Activated naive CD4-positive, alpha-beta T cell treated with anti-CD3 and anti-CD28 coated beads for 36 hours (primary cell): ENCODE measurements at places on chromosomes 5 and 9. TPM values are rescaled to one million over a fixed set of nuclear protein-coding genes. Genes with fewer than 3 reads are reported as not detected.

- no peak overlapping the region for H3K27ac ChIP-seq
- no peak overlapping the region for H3K4me3 ChIP-seq
- H3K27me3 ChIP-seq, result peaks cover 4% of the 10 kb centered on the region
- H3K36me3 ChIP-seq, result no peaks in the 10 kb centered on the region
- H3K4me1 ChIP-seq, result no peaks in the 10 kb centered on the region
These were observed 375.3 kb upstream of the DAB2 start for GRCh38 chr5:39800042-39800601.

PCDHB16 gene
- not detected for total RNA-seq

TRIO gene
- 3.6 TPM for total RNA-seq

- H3K27me3 ChIP-seq, result no peaks in the 10 kb centered on the region
- H3K27ac ChIP-seq, result no peak overlapping the region
- no peaks in the 10 kb centered on the region for H3K4me1 ChIP-seq
These were observed 271.9 kb upstream of the ADAMTS16 start for GRCh38 chr5:4868140-4868735.

- H3K27me3 ChIP-seq, result peaks cover 9% of the 10 kb centered on the region
- H3K27ac ChIP-seq, result no peak overlapping the region
- H3K4me1 ChIP-seq, result no peaks in the 10 kb centered on the region
- no peaks in the 10 kb centered on the region for H3K36me3 ChIP-seq
These were observed 82.4 kb upstream of the SPATA31C2 start for GRCh38 chr9:88220652-88221051.

DNA sequence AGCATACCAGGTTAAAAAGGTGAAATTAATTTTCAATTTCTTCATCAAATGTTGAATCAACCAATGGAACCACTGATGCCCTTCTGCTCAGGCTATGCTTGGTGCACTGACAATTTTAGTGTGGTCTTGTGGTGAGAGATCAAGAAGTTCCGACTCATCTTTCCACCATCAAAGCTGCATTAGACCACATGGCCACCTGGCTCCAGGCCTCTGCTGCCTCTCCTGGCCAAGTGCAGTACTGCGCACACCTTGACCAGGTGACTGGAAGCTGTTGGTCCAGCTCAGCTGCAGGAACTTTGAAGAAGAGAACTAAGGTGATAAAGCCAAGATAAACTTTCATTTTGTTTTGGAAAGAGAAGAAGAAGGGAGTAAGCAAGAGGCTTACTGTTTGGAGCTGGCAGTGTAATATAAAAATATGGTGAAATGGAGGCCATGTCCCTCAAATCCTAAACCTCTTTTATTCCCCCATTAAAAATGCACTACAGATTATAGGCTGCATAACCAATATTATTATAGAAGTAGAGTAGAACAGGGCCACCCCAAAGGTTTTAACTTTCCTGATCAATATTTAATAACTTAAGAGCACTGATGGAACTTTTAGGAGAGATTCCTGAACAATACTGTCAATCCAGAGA, 315.5 kb upstream of the C9orf72 start:
- no peak overlapping the region for H3K4me3 ChIP-seq
- no peak overlapping the region for H3K27ac ChIP-seq

DNA sequence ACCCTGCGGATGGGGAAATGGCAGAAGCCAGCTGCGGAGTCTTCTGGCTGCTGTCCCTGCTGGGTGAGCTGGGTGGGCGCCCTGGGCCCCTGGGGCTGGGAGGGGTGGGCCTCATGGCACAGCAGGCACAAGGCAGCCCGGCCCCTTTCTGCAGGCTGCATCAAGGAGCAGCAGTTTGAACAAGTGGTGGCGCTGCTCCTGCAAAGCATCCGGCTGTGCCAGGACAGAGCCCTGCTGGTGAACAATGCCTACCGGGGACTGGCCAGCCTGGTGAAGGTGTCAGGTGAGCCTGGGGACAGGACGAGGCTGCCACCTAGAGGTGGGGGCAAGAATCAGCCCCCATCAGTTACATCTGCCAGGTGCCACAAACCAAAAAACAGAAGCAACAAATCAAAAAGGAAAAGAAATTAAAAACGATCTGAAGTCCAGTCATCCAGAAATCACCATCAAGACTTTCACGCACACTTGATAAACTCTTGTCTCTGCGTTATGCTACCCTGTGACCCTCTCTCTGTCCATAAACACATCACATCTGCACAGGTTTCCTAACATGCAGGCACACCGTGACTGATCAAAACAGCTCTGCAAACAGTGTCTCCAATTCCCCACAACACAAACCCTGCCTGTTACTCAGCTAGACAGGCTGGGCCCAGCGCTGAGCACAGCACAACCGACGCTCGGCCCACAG, 13.9 kb downstream of the REXO4 start:
- no peak overlapping the region for H3K4me3 ChIP-seq
- peaks cover 10% of the 10 kb centered on the region for H3K4me1 ChIP-seq
- peak; percentile 75 for DNase-seq
- no peaks in the 10 kb centered on the region for H3K27me3 ChIP-seq
- H3K27ac ChIP-seq, result peak overlapping the region; percentile 21

DNA sequence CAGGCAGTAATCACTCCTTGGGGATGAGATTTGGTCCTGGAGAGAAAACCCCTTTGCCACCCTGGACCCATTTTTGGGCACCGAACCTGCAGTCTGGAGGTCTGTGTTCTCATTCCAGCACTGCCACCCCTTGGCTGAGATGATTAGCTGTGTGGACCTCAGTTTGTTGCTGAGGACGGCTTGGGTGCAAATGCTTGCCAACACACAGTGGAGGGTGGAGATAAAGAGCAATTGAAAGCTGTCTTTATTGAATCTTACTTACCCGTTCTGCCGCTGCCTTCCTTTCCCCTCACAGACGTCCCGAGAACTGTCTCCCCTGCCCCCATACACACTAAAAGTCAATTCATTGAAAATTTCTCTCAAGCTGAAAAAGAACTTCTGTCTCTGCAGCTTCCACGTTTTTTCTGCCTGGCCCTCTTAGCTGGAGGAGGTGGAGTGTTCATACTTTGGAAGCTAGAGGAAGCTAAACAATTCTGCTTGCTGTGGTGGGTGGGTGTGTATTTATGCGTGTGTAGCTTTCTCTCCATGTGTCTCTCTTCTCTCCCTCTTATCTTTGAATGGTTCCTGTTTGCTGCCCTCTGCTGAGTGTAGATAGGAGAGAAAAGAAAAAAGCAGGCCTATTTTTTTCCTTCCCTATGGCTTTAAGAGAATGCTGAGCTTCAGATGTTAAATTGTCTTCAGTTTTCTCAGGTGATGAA, 6.6 kb downstream of the GALNT10 start:
- H3K36me3 ChIP-seq, result peaks cover 34% of the 10 kb centered on the region
- H3K4me3 ChIP-seq, result no peak overlapping the region
- no peaks in the 10 kb centered on the region for H3K27me3 ChIP-seq
- H3K27ac ChIP-seq, result peak overlapping the region; percentile 86
- H3K4me1 ChIP-seq, result peaks cover 67% of the 10 kb centered on the region

- H3K27ac ChIP-seq, result no peak overlapping the region
- no peaks in the 10 kb centered on the region for H3K4me1 ChIP-seq
These were observed 196.6 kb downstream of the PAPPA start for GRCh38 chr9:116350213-116350612.

- DNase-seq, result no peak
- no peak overlapping the region for H3K4me3 ChIP-seq
- H3K36me3 ChIP-seq, result peaks cover 33% of the 10 kb centered on the region
- H3K27ac ChIP-seq, result no peak overlapping the region
- no peaks in the 10 kb centered on the region for H3K27me3 ChIP-seq
- peaks cover 5% of the 10 kb centered on the region for H3K4me1 ChIP-seq
These were observed 69.7 kb downstream of the ABCA1 start for GRCh38 chr9:104858271-104858670.

GRCh38 chr5:72167804-72168203, 60.5 kb downstream of the MAP1B start:
- peaks cover 6% of the 10 kb centered on the region for H3K4me1 ChIP-seq
- H3K27ac ChIP-seq, result no peak overlapping the region
- H3K27me3 ChIP-seq, result peaks cover 21% of the 10 kb centered on the region
- H3K4me3 ChIP-seq, result no peak overlapping the region

DNA sequence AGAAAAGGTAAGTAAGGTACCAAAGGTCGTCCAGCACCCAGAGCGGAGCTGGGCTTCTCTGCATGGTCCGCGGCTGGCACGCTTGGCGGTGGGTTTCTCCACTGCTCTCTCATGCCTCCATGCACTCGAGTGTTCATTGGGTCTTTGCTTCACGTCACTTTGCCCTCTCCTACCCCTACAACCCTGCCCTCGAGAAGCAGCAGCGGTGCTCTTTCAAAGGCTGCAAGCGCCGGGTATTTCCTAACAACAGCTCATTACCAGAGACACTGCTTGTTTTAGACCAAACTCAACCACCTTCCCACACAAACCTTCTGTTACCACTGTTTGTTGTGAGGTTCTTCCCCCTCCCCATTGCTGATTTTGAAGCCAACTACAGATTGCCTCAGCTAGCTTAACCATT, 21.5 kb upstream of the ZBTB34 start:
- H3K27ac ChIP-seq, result no peak overlapping the region
- H3K27me3 ChIP-seq, result no peaks in the 10 kb centered on the region
- no peak for DNase-seq
- H3K36me3 ChIP-seq, result peaks cover 12% of the 10 kb centered on the region
- peaks cover 21% of the 10 kb centered on the region for H3K4me1 ChIP-seq
- H3K4me3 ChIP-seq, result no peak overlapping the region

ARHGEF37 gene
- 2.0 TPM for total RNA-seq

PTGES gene
- total RNA-seq, result 0.31 TPM

DNA sequence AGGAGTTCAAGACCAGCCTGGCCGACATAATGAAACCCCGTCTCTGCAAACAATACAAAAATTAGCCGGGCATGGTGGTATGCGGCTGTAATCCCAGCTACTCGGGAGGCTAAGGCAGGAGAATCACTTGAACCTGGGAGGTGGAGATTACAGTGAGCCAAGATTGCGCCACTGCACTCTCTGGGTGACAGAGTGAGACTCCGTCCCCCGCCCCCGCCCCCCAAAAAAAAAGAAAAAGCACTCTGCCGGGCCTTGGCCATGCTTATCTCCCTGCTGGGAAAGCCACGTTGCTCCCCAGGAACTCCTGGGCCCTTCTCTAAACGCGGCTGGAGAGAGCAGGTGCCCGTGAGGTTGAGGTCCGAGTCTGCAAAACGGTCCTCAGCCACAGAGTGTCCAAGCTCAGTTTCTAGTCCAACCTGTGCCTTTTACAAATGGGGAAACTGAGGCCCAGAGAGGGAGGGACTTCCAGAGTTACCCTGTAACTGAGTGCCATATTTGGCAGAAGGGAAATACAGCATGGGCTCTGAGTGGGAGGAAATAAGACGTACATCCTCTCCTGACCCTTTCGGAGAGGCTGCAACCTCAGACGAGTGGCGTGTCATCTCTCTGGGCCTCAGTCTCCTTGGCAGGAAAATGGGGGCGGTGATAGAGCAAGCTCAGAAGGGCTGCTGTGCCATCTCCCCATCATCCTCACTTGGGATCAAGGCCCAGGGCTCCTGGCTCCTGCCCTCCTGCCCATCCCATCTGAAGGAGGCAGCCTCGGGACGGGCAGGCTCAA, 6.6 kb upstream of the PHYHD1 start:
- H3K4me1 ChIP-seq, result peaks cover 45% of the 10 kb centered on the region
- H3K4me3 ChIP-seq, result no peak overlapping the region

DNA sequence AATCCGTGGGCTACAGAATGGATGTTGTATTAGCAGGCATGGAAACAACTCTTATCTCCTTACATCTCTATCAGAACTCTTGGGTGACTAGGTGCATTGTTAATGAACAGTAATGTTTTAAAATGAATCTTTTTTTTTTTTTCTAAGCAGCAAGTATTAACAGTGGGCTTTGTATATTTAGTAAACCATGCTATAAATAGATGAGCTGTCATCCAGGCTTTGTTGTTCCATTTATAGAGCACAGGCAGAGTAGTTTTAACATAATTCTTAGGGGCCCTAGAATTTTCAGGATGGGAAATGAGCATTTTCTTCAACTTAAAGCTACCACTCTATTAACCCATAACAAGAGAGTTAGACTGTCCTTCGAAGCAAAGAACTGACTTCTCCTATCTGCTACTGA, 233.7 kb upstream of the ADAMTSL1 start:
- DNase-seq, result no peak
- H3K4me3 ChIP-seq, result no peak overlapping the region
- H3K27me3 ChIP-seq, result peaks cover 21% of the 10 kb centered on the region
- peaks cover 5% of the 10 kb centered on the region for H3K4me1 ChIP-seq
- no peak overlapping the region for H3K27ac ChIP-seq

DNA sequence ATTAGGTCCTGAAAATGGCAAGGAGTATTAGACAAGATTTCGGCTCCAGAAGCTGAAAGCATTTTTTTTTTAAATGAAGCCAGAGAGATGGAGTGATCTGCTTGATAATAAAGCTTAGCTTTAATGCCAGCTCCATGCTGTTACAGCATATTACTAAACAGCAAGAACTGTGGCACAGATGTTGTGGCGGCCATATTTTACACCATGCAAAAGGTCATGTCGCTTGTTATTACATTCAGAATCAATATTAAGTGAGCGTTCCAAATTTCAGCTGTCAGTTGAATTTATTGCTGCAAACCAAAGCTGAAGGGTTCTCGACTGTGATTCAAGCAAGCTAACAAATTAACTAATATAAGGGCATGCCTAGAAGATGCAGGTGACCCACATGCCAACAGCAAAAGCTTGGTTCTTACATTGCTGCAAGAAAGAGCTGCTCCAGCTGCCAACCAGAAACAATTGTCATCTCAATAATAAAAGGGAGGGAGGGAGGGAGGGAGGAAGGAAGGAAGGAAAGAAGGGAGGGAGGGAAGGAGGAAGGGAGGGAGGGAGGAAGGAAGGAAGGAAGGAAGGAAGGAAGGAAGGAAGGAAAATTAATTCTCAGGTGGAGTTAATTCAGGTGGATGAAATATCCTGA, 517.7 kb upstream of the WWC1 start:
- DNase-seq, result no peak
- no peaks in the 10 kb centered on the region for H3K36me3 ChIP-seq
- H3K4me1 ChIP-seq, result no peaks in the 10 kb centered on the region
- H3K4me3 ChIP-seq, result no peak overlapping the region

ORM2 gene
- total RNA-seq, result not detected

DNA sequence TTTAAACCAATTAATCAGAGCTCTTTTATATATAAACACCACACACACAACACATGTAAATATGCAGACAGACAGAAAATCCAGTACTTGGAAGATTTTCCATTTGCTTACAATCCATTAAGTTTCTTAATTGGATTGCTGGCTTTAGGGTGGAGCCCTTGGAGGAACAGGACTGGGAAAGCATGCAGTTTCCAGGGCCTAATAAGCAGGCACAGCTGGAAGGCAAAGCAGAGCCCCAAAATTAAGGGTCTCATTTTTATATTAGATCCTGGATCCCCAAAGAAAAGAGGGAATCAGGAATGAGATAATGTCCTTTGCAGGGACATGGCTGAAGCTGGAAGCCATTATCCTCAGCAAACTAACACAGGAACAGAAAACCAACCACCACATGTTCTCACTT, 13.1 kb upstream of the SMC2 start:
- H3K36me3 ChIP-seq, result peaks cover 2% of the 10 kb centered on the region
- peaks cover under 1% of the 10 kb centered on the region for H3K4me1 ChIP-seq
- no peak overlapping the region for H3K27ac ChIP-seq
- DNase-seq, result no peak
